Kidney epithelial cell (primary cell): ENCODE measurements at places on chromosomes 2 and 18.

- DNase-seq: no peak
Observed at GRCh38 chr2:6103372-6103771, 411.2 kb downstream of the SOX11 start.

- no peak for DNase-seq
Observed at GRCh38 chr2:167212014-167212648, 323.9 kb downstream of the XIRP2 start.

- DNase-seq: no peak
Observed at GRCh38 chr2:84636080-84636971, 120.0 kb downstream of the DNAH6 start.

DNA sequence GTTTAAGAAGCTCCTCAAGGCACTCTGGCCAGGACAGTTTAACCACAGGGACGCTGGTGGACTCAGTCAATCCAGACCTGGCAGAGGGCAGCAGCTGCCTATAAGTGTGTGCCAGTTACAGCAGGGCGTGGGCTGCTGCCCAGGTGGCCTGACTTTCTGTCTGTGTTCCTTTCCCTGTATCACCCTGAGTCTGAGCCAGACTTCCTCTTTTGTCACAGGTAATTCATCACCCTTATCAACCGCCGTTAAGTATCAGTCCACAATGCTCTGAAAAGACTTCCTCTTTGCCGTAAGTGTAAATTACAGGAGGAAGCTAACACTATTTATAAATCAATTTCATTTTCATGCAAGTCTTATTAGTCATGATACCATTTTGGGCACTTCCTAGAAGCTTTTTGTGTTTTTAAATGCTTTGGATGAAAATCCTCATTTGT, 7.0 kb downstream of the LPIN1 start:
- no peak for DNase-seq

DNA sequence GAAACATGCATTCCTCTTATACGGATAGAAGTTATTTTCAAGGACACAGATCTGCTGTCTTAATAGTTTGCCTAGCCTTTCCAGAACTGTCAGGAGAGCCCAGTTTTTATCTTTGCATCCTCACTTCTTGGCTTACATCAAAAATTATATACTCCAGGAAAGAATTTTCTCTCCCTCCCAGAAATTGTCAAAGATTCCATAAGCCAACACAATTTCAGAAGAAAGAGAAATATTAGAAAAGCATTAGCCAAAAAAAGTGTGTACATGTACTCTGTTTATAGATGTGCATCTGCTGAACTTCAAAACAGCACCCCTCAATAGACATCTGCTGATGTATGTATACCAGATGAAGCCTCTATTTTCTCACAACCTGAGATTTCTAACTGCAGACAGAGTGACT, 210.4 kb downstream of the METTL4 start:
- DNase-seq: no peak

GRCh38 chr18:77119851-77120491, 12.6 kb downstream of the MBP start:
- DNase-seq: no peak

DNA sequence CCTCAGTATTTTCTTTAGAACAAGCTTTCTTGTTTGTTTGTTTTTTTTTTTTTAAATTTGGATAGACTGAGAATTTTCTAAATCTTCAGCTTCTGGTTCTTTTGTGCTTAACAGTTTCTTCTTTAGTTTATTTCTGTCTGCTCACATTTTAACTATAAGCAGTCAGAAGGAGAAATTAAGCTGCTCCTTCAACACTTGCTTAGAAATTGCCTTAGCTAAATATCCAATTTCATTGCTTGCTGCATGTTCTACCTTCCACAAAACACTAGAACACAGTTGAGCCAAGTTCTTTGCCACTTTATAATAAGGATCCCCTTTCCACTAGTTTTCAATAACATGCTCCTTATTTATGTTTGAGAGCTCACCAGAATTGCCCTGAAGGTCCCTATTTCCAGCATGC, 57.7 kb downstream of the NBEAL1 start:
- DNase-seq: no peak

DNA sequence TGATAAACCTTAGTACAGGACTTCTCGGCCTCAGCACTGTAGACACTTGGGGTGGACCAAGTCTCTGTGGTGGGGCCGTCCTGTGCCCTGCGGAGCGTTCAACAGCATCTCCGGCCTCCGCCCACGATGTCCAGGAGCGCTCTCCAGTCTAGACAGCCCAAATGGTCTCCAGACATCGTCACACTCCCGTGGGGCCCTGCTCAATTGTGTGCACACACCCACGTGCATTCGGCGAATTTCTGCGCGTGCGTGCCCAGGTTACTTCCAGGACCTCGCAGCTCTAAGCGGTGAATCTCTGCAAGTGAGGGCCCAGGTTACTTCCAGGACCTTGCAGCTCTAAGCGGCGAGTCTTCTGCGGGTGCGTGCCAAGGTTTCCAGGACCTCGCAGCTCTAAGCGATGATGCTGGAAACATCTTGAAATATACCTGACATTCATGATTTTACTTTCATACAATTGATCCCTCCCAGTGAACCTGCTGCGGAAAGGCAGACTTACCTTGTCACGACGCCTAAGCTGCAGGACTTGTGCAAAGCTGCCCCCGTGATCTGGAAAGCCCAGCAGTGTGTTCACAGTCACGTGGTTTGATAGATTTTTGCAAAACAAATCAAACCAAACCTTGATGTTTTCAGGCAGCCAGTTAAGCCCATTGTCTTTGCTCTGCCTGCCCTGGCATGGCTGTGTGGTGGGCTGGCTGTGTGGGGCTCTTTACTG, 16.1 kb upstream of the OTOS start:
- no peak for DNase-seq

- no peak for DNase-seq
Observed at GRCh38 chr2:230592775-230593174, 119.9 kb upstream of the CAB39 start.

DNA sequence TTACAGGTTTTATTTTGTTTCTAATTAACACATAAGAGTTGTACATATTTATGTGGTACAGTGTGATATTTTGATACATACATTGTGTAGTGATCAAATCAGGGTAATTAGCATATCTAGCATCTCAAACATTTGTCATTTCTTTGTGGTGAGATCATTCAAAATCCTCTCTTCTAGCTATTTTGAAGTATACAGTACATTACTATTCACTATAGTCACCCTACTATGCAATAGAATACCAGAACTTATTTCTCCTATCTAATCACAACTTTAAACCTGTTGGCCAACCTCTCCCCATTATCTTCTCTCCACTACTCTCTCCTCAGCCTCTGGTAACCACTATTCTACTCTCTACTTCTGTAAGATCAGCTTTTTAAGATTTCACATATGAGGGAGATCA, 325.8 kb downstream of the CYP26B1 start:
- DNase-seq: no peak

GRCh38 chr2:20351555-20352229, 1.0 kb upstream of the PUM2 start:
- DNase-seq: no peak

DNA sequence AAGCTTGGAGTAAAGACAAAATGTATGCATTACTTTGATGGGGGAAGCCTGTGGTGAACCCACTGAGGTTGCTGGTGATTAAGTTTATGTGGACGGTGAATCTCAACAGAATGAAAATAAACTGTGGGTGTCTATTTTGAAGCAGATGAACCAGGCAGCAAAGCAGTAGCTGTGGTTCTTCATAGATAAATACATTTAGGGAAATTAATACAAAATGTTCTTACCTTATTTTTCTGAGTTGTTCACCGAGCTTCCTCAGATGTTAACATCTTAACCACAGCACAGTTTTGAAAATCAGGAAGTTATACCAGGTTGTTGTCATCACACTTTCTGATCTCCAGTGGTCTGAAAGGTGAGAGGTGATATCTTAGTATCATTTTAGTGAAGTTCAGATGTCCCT, 53.9 kb downstream of the NCK2 start:
- no peak for DNase-seq

DNA sequence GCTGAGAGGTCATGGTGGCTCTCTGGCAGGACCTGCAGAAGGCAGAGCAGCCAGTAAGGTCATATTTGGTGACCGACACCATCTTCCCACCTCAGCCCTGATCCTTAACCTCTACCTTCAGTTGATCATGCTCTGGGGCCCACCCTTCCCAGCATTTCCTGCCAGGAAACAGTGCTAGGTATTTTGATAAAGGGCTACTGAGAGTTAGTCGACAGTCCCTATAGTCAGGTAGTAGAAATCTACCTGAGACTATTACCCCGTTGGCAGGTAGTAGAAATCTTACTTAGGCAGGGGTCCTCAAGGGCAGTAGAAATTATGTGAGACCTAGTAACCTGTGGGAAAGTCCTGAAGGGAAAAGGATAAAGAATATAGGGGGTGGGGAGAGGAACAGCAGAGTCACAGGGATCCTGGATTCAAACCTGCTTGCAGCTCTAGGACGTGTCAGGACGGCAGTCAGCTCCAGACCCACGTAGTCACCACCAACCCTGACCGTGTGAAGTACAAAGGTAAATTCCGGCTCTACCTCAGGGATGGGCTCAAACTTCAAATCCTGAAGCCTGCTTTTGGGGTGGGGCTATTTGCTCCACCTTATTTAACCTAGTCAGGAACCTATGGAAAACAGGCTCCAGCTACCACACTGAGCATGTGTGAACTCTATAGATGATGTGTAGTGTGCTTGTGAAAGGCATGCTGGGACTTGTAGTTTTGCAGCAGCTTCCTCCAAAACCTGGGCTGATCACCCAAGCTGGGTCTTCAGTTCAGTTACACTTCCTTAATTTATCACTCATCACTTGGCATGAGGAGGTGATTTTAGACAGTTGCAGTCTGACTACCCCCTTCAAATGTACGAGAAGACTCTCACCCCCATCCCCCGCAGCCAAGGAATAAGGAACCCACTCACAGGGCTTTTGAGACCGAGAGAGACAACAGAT, at the start of gene DQX1:
Gene DQX1, minus strand, starts transcription at position 515 of the 932 bp plus-strand sequence. Its CDS starts 502 bp downstream, at position 13.
- no peak for DNase-seq

DNA sequence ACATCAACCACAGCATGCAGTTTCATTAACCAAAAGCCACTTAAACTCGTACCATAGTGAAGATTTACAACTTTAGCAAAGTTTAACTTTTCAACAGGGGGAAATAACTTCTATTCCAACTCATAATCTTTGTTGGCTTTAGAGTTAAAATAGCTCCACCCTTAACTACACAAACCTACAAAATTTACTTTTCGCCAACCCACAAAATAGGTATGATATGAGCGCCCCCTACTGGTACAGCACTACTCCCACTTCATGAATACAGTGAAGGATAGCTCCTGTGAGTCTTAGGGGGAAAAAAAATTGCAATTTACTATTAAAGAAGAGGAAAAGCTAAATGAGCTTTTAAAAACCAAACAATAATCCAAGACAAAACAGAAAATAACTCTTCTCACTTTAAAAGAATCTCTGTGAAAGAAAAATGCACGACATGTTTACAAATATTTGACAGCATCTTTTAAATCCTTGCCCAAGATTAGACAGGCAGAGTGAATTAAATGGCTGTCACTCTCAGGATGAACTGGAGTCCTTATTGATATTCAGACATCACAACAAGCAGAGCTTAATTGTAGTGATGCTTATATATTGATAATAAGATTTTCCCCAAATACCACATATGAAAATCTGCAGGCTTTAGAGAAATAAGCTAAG, 32.2 kb downstream of the TMEFF2 start:
- DNase-seq: no peak

GRCh38 chr2:79713131-79713785, 200.4 kb downstream of the CTNNA2 start:
- no peak for DNase-seq

DNA sequence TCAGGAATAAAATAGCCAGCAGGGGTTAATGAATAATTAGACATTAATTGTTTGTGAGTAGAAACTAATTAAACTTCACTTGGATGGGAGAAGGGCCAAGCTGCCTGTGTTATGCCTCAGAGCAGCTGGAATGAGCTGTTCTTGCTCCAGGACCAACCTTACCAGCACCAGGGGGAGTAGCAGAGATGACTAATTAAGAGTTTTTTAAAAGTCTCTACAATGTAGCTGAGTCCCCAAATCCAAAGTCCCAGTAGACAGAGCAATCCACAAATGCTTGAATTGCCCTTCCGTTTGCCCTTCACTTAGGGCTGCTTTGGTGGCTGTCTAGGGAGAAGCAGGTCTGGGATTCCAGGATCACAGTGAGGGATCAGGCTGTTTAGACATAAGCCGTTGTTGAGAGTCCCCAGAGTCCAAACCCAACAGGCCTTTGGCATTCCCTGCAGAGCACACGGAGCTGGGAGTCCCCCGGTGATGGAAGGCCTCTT, 59.4 kb downstream of the RHOB start:
- no peak for DNase-seq

DNA sequence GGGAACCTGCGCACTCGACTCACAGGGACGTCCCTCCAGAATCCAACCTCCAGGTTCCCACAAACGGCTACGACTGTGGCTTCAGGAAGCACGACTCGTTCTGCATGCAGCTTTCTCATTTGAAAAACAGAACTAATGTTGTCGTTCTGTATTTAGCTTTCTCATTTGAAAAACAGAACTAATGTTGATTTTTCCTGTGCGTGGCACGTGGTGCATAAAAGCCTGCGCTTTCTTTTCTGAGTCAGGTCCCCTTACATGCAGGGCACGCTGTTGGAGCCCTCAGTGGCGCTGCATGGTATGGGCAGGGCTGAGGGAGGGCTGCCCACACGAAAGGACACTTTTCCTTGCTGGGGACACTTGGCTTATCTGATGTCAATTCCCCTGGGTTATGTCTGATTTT, 124.3 kb downstream of the TMEM18 start:
- DNase-seq: no peak

- DNase-seq: no peak
Observed at GRCh38 chr18:68909579-68909978, 111.7 kb downstream of the CCDC102B start.

DNA sequence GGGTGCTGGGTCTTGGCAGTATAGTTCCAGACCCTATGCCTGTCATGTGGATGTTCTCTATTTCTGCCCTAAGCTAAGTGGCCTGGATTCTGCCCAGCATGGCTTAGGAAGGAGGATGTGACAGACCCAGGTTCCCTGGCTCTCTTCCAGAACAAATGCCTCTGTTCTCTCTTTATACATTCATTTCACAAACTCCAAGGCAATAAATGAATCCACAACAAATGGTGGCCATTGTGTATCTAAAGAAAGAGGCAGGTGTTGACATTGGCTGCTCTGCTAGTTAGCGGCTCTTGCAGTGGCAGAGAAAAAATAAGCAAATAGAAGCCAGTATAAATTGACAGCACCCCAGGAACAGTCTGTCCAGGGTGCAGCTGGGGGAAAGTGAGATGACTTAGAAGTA, 298.6 kb downstream of the SUCLG1 start:
- no peak for DNase-seq

DNA sequence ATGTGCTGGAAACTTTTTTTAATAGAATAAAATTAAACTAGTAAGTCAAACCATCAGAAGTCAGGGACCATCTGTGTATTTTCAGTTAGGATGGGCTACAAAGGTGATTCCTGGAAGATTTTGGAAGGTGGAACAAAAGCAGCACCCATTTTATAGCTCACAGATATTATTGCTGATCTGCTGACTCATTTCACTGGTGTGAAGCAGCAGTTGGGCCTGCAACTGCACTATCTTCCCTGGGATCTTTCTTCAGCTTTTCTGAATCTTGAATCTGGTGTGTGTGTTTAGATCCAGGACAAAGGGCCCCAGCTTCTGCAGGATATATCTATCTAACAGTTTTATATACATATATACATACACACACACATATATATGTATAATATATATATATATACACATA, 35.6 kb upstream of the BCL11A start:
- DNase-seq: no peak
